ENCODE measurements at places on chromosomes 2 and 18.

- DNase-seq = no peak
These were observed 6.6 kb downstream of the ARHGAP25 start for GRCh38 chr2:68741238-68741637.

GRCh38 chr2:205610437-205610836 is 71.9 kb upstream of the NRP2 start:
- no peak for DNase-seq

DNA sequence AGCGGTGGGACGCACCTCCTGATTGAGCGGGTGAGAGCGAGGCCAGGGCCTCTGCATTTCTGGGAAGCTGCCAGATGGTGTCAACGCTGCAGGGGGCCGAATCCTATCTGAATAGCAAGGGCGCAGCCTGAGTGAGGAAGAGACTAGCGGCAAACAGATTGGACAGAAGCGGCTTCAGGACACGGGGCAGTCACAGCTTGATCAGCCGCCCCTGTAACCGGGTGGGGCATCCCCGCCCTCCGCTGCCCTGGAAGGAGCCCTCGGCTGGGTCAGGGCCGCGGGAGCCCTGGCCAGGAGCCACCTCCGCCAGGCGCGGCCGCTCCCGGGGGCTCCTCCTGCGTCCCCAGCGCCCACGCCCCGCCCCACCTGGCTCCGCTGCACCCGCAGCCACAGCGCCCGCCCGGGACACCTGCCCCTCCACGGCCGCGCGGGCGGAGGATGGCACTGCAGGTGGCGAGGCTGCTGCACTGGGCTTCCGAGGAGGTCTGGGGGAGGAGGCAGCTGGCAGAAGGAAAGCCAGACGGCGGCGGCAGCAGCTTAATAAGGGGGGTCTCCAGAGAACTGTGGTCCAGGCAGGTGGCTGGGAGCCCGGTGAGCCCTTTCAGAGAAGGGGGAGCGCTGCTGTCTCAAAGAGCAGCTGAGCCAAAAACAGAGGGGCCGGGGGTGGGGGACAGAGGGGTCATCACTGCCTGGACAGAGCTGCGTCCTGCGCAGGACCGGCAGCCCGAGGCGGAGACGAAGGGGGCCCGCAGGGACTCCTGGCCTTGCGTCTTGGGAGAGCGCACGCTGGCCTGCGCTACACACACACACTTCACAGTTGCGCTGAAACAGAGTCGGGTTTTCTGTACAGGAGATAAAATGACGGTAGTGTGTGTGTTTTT is 18.8 kb upstream of the SOX11 start:
- DNase-seq = no peak

- no peak for DNase-seq
These were observed 72.3 kb upstream of the NFATC1 start for GRCh38 chr18:79323471-79323870.

GRCh38 chr2:211367293-211367692 is 810.9 kb downstream of the CPS1 start:
- no peak for DNase-seq

- no peak for DNase-seq
These were observed 12.5 kb downstream of the MOCOS start for GRCh38 chr18:36199691-36200295.

GRCh38 chr2:47599171-47599570 is 183.8 kb upstream of the MSH6 start:
- no peak for DNase-seq

DNA sequence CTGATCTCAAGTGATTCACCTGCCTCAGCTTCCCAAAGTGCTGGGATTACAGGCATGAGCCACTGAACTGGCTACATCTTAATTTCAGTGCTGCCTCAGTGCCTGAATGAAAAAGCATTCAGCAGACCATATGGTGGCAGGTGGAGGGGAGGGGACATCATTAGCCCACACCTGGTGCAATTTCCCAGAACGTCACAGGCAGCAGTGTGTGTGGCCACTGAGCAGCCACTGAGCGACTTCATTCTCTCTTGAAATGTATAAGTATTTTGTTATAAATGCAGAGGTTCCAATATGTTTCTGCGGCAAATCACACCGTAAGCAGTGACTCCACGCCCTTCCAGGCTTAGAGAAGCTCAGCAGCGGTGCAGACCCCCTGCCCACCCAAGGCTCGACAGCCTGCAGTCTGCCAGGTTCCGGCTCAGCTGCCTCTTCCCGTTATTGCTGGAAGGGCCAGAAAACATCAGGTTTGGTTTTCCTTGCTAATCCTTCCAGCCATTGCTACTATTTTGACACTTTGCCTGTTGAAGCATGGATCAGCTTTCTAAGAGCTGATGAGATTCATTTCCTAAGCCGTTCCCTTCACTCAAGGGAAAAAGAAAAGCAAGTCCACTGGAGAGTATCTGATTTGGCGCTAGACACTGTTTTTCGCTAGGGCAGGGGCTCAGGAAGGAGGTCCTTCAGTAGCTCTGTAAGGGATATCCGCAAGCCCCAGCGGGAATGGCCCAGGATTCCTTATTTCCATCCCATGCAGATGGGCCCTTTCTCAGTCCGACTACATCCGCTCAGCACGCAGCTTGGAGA is 250.7 kb downstream of the VAPA start:
- no peak for DNase-seq

- DNase-seq = no peak
These were observed 2.6 kb upstream of the PRLH start for GRCh38 chr2:237563816-237564215.

DNA sequence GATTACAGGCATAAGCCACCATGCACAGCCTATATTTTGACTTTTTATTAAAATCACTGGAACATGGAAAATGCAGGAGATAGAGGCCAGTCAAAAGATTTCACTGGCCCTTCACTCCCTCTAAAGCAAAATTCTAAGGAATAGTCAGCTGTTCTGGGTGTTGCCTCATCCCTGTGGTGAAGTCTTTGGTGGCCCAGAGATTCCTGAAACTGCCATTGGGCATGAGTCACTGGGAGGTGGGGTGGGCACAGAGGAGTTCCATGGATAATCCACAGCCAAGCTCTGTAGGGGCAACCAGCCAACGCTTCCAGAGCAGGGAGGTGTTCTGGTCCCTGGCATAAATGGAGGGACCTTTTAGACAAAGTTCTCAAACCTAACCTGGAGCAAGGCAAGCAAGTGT is 89.7 kb upstream of the TTC39C start:
- no peak for DNase-seq

Data from activated T-cell treated with anti-CD3 and anti-CD28 coated beads for 24 hours (primary cell).